ENCODE measurements at places on chromosomes 7 and 10.
A peak's percentile ranks its signal among the peaks of the same experiment; 100 is the strongest.

GRCh38 chr10:77180794-77181193 is 456.8 kb downstream of the KCNMA1 start:
- no peak for DNase-seq

- DNase-seq: no peak
These were observed 18.0 kb downstream of the CAMK2B start for GRCh38 chr7:44307301-44307900.

GRCh38 chr7:601595-602340 is 82.1 kb upstream of the PDGFA start:
- DNase-seq: peak; percentile 76

GRCh38 chr7:106199813-106200364 is 84.9 kb downstream of the NAMPT start:
- no peak for DNase-seq

DNA sequence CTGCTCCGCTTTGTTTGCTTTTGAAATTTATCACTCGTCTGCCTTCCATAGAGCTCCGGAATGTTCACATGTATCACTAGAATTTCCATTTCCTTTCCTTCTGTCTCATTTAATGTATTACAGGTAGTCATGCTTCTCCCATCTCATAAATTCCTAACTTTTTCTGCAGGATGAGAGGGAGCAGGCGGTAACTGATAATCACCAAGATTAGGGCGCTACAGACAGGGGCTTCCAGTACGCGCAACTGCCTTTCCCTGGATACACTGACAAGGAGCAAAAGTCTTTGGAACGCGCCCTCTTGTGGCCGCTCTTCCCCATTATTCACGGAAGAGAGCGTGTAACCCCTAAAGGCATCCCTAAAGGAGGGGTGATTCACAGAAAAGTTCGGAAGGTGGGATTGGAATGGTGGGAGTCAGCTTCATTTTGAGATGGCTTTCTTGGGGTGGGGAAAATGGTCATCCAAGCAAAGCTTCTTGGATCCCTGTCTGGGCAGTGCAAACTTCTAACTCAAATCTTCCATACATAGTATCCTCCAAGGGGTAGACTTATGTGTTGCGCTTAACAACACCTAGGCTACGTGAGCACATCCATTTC is 6.5 kb downstream of the INHBA start:
- peak; percentile 8 for DNase-seq

DNA sequence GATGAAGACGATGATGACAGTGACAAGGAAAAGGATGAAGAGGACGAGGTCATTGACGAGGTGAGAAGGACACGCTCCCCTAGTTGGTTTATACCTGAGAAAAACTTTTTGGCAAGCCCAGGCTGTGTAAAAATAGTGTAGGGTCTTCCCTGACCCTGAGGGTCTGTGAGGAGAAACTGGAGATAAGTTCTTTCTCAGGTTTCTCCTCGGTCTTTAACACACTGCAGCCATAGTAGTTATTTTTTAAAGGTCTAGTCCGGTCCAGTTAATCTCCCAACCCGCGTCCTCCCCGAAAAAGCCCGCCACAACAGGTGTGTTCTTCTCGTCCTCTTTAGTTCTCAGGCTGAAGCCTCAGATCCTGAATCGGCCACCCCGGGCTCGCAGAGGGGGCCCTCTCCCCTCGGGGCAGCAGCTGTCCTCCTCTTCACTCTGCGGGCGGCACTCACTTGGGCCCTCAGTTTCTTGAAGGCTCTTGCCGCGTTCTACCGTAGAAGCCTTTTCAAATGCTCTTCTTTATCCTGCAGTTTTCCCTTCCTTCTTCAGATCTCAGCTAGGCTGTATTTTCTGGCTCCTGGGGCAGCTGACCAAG is 411 bp downstream of the BCCIP start:
- DNase-seq: peak; percentile 4

DNA sequence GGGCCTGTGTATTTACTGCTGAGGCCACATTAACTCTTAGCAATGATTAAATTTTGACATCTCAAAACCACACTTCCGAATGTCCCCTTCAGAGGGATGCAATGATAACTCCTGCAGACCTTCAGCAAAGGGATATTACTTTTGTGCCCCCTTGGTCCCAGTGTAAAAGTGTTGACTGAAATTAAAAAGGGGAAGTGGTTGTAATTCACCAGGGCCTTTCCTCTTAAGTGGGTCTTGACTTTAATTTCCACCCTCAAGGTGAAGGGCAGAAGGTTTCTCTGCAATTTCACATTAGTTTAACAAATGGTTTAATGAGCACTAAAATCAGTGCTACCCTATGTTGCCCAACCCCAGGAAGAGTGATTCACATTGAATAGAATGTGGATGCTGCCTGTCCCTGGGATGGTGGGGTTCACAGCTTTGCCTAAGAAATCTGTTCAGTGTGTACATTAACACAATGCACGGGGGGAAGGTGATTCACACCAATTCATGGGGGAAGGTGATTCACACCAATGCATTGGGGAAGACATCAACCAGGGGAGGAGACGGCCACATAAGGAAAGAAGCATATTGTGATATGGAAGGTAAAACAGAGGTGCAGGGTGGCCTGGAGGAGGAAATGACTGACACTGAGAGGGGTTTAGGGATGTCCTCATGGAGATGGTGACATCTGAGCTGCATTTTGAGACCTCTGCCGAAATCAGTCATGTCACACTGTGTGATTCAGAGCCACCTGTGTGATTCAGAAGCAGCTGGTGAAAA is 19.4 kb upstream of the TNS3 start:
- DNase-seq: no peak

DNA sequence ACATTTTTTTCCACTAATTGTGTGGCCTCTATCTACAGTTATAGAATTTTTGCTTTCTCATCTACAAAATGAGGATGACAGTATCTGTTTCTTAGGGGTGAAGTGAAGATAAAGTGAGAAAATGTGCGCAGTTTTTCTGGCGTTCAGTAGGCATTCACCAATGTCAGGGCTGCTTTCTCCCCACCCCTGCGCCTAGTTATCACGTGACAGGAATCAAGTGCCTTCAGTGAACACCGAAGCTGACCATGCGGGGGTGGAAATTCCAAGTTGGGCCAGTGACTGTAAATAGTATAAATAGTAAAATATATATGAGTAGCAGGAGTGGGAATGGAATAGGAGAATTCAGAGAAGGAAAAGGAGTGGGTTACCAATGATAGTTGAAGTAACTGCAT is 77.4 kb downstream of the TAF3 start:
- DNase-seq: no peak

DNA sequence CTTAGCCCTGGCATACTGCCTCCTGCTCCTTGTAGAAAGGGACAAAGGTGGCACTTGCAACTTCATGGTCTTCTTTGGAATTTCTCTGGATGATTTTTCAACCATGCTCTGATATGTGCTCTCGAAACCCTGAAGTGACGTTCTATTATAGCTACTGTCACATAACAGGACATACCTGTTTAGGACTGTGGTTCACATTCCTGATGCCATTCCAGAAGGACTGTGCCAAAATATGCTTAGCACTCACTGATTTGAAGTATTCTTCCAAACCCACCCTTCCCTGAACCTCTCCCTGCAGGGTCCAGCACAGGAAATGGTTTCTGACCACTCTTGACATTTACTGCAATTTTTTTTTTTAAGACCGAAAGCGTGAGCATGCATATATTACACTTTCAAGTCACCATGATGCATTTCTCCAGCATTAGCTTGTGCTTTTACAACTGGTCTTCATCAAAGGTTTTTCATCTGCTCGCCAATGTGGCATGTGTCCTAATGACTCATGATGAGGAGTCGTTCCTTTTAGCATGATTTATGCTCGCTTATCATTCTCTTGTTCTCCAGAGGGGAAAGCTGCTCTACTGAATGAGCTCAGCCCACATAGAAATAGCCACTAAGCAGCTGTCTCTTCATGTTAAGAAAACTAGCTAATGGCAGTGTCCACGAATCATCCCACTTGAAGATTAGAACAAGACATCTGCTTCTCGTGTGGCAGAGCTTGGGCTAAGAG is 135.2 kb downstream of the ADAM12 start:
- no peak for DNase-seq

- DNase-seq: no peak
These were observed 10.7 kb downstream of the LUC7L2 start for GRCh38 chr7:139370301-139370942.

DNA sequence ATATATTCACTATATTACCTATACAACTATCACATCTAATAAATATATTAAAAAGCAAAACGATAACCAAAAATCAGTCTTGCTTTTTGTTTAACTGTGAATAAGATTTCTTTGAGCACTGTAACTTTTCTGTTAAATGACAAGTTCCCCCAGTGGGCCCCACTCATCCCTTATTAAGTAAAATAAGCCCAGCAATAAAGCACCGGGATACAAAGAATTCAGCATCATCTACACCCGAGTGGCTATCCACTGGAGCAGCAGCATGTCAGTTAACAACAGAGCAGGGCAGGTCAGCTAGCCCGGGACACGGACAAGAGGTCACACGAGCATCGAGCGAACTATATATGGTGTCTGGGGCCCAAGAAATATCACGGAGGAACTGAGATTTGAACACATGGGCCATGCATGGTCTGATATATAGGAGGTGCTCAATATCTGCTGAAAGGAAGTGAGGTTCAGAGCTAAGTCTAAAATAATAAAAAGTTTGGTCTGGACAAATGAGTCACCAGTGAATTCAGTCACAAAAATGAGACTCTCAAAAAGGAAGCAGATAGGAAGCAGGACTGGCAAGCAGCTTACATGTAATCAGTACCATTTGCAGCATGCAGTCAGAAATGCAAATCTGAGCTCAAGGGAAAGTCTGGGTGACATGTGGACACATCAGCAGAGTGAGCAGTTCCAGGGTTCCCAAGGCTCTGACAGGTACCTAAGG is 4.1 kb downstream of the ERCC6 start:
- DNase-seq: no peak

- DNase-seq: no peak
These were observed 165.6 kb downstream of the TPK1 start for GRCh38 chr7:144670218-144670617.

DNA sequence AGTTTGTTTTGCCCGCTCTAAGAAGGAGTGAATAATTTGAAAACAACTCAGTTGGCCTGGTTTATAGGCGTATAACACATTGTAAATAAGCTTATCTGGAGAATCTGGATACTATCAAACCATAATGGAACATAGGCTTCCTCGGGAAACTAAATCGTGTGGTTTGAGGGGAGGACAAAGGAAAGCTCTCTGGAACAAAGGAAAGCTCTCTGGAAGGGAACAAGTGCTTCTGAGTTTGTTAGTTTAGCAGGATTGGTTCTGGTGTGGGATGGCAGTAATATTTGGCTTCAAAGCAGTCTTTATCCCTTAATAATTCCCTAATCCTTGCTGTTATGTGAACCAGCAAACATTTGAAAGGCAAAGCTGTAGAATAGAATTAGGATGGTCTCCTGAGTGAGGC is 15.0 kb upstream of the SLK start:
- no peak for DNase-seq

- no peak for DNase-seq
These were observed 132.0 kb downstream of the DYNC2I1 start for GRCh38 chr7:158988302-158988862.

DNA sequence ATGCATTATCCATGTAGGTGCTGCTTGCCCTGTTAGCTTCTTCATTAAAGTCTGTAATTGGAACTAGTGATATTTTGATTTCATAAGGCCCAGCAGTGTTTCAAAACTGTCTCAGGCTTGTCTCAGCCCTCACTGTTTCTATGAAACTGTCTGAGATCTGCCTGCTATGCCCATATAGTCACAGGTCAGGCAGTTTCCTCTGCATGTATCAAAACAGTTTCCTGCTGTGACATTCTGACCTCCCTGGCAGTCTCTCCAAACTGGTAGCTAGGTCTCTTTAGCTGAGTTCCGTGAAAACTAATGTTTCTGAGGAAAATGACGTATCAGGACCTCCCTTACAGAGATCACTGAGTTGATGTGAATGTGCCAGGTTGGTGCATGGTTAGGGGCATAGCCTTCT is 18.9 kb upstream of the SEMA3D start:
- no peak for DNase-seq

DNA sequence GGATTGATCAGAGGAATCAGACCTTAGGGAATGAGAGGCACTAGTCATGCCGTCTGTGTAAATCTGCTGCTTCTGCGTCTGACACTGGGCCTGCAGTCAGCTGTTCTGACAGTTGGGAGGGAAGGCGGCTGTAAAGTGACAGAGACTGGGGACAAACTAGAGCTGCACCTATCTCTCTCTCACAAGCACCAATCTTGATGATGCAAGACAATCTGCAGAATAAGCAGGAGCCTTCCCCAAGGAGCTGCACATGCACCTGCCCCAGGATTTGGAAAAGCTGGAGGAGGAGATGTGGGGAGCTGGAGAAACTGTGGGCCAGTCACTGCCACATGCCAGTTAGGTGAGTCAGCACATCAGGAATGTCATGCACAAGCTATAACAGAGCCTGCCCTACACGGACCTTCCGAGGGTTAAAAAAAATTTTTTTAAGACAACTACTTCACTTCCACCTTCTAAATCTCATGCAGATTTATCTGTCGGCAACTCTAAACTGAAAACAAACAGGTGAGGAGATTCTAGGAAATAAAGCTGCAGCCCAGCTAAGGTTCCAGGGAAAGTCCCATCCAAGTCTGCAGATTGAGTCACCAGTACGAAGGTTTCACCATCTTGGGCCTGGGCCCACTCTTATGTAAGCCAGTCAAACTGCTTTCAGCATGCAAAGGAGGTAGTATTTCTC is 39.2 kb downstream of the ENO4 start:
- DNase-seq: no peak

DNA sequence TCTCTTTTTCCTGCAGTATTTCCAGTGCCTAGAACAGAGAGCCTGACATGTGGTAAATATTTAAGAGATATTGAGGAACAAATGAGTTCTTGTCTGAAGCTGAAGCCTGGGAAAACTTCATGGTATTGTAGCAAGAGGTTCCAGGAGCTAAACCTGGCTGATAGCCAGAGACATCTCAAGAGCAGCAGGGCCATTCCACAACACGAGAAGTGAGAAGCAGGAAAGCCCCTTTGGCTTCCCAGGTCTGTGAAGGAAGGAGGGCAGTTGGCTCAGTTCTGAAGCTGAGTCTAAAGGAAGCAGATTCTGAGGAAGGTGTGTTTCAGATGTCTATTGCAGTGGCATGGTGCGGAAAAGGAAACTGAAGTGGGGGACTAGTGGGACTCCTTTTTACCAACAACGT is 63.8 kb upstream of the FAM204A start:
- no peak for DNase-seq

DNA sequence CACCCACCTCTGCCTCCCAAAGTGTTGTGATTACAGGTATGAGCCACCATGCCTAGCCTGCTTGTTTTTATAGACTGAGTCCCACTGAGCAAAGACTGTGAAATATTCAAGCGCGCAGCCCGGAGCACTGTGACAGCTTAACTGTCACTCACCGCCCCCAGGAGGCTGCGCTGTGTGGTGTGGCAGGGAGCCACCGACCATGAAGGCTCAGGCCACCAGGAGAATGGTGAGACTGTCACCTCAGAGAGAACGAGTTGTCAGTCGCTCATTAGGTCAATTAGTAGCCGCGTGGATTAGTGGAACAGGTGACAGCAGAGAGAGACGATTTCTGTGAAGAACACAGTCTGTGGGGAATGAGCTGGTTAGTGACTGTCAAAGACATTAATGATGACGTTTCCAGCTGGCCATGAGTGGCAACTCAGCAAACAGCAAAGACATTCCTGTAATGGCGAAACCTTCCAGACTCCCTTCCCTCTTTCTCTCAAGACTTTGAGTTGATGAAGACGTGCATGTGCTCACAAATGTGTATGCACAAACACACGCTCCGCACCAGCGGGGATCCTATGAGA is 64.5 kb downstream of the CYCS start:
- DNase-seq: no peak

- no peak for DNase-seq
These were observed 62.9 kb upstream of the CAMK2B start for GRCh38 chr7:44388089-44388970.
